ENCODE measurements at places on chromosomes 3 and 15.

- DNase-seq, result no peak
These were observed 120.7 kb upstream of the TOPAZ1 start for GRCh38 chr3:44120721-44121582.

DNA sequence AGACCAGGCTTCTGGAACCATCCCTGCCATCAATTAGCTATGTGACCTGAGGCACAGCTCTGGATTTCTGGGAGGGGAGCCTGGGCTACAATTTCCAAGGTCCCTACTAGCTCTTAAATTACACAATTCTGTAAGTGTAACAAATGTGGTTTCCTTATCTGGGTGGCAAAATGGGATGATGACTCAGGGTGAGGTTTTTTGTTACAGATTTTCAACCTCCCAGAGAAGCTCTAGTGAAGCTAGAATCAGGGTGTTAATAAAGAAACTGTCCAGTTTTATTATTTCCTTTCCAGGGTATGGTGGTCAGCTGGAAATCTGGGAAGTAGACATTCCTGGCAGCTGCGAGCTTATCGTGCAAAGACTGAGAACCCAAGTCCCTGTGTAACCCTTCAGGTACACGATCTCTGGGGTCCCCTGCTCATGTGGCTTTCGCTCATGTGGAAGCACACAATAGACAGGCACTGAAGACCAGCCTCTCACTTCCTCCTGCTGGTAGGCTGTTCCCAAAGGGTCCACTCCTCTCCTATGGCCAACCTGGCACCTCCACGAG, 7.3 kb downstream of the RAB27A start:
- DNase-seq, result no peak

GRCh38 chr3:41608347-41608746, 353.6 kb downstream of the ULK4 start:
- no peak for DNase-seq

DNA sequence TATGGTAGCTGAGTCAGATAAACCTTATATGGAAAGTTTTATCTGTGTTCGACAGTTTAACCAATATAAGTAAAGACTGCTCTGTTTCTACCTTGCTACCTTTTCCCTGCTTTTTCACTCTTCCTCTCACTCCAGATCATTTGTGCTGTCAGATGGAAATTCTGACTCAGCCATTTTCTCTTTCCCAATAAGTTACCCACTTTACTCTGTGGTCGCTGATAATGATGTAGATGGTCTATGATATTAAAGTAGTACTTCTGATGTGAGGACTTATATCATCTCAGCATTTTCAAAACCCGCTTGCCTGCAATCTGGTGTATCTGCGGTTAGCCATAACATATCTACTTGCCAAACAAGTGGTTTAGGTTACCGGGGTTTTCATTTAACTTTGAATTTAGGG, 15.0 kb upstream of the UTS2B start:
- no peak for DNase-seq

GRCh38 chr3:197846491-197846890, 55.4 kb downstream of the LRCH3 start:
- no peak for DNase-seq

DNA sequence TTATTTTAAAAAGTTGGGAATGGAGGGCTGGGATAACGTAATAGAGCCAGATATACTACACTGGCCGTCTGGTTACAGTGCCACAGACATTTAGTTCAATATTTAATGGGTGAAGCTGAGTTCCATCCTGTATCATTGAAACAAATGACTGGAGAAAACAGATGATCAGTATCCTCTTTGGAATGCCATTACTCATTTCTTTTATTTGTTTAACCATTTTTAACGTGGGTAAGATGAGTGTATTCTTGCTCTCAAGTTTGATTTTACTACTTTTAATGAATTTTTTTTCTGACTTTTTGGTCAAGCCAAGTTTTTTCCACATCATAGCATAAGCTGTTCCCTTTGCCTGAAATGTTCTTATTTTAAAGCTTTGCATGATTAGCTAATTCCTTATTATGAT, 53.9 kb upstream of the GRM7 start:
- DNase-seq, result no peak

DNA sequence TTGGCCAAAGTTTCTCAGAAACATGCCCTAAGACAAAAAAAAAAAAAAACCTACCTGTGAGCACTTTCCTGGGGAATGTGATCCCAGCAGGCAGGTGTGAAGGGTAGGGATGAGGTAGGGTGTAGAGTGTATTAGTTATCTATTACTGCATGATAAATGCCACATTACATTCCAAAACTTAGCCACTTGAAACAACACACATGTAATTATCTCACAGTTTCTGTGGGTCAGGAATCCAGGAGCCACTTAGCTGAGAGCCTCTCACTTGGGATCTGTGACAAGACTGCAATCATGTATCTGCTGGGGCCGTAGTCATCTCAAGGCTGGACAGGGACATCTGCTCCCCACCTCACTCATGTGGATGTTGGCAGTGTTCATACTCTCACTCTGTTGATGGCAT, 18.9 kb upstream of the FBN1 start:
- no peak for DNase-seq

DNA sequence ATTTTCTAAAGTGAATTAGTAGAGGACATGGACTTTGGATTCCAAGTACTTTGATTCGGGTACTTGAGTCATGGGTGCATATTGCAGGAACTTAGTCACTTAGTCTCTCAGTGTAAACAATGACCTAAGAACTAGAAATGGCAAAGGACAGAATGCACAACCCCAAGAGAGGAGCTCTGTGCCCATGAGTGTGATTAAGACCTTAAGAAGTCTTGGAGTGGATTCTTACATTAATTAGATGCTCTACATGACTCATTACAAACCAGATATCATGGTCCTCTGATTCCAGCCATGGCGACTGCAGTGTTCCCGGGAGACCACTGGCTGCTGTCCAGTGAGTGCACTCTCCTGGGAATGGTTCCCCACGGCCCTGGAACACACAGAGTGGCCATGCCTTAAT, 251.5 kb downstream of the GABRG3 start:
- DNase-seq, result no peak

- DNase-seq, result no peak
These were observed 151.4 kb downstream of the KLF13 start for GRCh38 chr15:31477851-31478701.

GRCh38 chr15:56390739-56391267, 25.6 kb downstream of the TEX9 start:
- no peak for DNase-seq

GRCh38 chr15:92049290-92049989, 195.9 kb downstream of the SLCO3A1 start:
- no peak for DNase-seq

GRCh38 chr3:47010111-47010712, 30.7 kb downstream of the NBEAL2 start:
- no peak for DNase-seq

DNA sequence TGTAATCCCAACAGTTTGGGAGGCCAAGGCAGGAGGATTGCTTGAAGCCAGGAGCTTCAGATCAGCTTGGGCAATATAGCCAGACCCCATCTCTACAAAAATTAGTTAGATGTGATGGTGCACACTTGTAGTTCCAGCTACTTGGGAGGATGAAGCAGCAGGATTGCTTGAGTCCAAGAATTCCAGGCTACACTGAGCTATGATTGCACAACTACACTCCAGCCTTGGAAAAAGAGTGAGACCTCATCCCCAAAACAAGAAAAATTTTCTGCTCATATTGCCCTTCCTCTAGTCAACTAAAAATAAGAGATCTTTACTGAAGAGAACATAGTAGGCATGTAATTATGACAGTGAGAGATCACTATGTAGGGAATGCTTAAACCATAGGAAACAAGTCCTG, 60.9 kb upstream of the SPATA12 start:
- no peak for DNase-seq

- DNase-seq, result peak; percentile 12
These were observed 38.5 kb upstream of the XCR1 start for GRCh38 chr3:46065750-46066256.

DNA sequence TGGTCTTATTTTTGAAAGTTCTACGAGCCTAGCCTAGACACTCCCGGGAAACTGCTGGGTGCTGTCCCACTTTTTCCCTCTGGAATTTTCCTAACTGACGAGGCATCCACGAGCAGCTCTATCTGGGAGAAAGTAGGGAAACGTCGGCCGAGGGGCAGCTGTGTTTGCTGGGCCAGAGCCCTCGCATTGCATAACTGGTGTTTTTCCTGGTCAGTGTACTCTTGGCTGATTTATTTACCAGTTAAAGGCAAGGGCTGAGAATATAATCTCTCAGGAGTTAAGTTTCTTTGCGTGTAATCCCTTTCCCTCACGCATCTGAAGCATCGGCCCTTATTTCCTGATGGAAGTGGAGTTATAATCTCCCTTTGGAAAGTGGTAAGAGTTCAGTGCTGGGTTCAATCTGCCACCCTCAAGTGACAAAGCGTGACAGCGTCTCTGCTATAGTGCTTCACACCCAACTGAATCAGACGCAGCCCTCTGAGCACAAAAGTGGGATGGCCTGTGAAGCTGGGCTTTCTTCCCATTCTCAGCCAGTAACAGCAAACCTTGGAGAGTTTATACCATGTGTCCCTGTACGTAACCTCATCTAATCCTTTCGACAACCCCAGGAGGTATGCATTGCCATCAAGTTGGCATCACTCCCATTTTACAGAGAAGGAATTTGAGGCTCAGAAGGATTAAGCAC, 311.5 kb downstream of the RORA start:
- peak; percentile 27 for DNase-seq

GRCh38 chr15:73906346-73907034, 19.8 kb upstream of the LOXL1 start:
- DNase-seq, result no peak

DNA sequence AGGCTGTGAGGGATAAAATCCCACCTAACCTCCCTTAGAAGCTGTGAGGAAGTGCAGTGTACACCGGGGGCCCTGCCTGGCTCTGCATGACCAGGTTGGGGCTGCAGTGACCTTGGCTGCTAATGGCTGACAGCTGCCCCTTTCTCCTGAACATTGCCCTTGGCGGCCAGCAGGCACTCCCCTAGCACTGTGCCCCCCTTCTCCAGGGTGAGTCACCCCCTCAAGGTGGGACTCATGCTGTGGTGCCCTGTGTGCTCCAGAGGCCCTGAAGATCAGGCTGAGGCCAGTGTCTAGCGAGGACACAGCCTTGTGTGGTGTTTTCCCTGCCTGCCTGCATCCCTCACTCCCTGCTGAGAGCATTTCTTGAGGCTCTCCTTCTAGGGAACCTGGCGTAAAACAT, 21.0 kb upstream of the FGD5 start:
- DNase-seq, result no peak

DNA sequence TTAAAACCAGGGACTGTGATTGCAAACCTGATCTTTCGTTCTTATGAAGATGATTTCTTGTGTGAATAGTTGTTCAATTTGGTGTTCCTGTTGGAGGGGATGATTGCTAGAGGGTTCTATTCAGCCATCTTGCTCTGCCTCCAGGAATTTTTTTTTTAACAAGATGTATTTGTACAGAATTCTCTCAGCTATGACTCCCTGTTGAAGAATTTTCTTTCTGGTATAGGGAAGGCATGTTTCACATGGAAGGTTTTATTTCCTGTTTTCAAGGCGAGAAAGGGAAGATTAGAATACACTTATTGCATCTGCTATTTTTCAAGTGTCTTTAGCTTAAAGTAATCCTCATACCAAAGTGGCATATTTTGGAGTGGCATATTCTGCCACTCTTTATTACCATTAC, 5.6 kb upstream of the LRRC34 start:
- DNase-seq, result no peak

DNA sequence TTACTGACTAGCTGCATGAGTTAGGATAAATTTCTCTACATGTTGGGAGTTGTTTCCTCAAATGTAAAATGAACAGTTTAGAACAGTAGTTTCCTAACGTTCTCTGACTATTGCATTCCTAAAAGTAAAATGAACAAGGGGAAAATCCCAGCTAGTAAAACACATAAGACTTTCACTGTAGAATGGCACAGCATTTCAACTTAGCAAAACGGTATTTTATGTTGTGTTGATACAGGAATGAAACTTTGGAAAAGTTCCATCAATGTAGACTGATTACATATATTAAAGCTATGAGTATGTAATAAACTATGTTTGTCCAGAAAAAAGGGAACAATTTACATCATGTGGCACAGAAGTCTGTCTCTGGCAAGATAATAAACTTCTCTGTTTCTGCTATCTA, 297.4 kb upstream of the EPHA3 start:
- no peak for DNase-seq

GRCh38 chr3:127158614-127159229, 34.2 kb upstream of the PRR23E start:
- DNase-seq, result no peak

GRCh38 chr15:89642106-89642505, 13.2 kb downstream of the KIF7 start:
- no peak for DNase-seq

- DNase-seq, result no peak
These were observed 13.4 kb downstream of the ARIH2 start for GRCh38 chr3:48931944-48932580.

DNA sequence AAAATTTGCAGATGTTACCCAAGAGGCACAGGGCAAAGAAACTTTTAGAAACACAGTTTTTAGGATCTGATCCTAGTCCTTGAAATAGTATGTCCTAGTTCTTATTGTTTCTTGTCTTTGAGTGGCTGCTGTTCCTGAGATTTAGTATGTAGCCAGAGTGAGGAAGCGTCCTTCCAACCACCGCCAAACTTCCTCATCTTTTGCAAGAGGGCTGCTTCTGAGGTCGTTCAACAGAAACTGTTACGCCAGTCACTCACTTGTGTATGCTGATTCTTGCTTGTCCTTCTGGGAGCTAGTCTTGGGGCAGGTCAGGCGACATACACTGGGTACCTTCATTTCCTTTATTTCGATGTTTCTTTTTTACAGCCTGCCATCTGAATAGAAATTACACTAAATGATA, 577.3 kb upstream of the ZNF717 start:
- DNase-seq, result no peak

DNA sequence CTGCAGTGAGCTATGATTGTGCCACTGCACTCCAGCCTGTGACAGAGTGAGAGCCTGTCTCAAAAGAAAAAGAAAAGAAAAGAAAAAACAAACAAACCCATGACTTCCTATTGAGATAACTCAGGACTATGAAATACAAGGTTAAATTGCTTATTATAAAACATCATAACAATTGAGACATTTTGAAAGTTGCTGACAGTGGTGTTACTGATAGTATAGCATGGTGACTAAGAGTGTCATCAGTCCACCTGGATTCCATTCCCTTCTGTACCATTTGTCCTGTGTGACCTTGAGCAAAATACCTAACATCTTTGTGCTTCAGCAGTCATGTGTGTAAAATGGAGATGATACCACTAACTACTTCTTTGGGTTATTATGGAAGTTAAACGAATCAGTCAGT, 49.1 kb downstream of the ARHGEF26 start:
- DNase-seq, result no peak

- no peak for DNase-seq
These were observed 2.2 kb downstream of the BTBD1 start for GRCh38 chr15:83064859-83065258.

GRCh38 chr15:70517194-70517590, 246.2 kb downstream of the UACA start:
- DNase-seq, result no peak

- DNase-seq, result no peak
These were observed 1053.0 kb downstream of the TUSC7 start for GRCh38 chr3:117762621-117763037.
